Astrocyte of the spinal cord (primary cell): ENCODE measurements at places on chromosomes 5 and 9.

DNA sequence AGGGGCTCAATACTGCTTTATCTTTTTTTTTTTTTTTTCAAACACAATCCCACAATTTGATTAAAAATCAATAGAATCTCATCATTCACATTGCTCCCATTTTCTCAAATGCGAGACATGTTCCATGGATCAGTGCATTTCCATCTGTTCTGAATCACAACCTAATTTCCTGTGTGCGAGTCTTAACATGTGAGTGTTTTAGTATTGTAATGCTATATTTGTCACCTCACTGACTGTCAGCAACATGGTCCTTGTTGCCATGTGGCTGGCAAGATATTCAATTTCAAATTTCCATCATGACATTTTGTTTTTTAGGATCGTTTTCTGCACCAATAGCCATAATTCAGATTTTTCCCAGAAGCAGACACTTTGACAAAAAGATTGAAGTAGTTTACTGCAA is 233.2 kb upstream of the PRDM9 start:
- no peak for DNase-seq

GRCh38 chr9:75198436-75198835 is 110.1 kb downstream of the OSTF1 start:
- no peak for DNase-seq

GRCh38 chr5:6453937-6454560 is 5.4 kb downstream of the UBE2QL1 start:
- DNase-seq = no peak

DNA sequence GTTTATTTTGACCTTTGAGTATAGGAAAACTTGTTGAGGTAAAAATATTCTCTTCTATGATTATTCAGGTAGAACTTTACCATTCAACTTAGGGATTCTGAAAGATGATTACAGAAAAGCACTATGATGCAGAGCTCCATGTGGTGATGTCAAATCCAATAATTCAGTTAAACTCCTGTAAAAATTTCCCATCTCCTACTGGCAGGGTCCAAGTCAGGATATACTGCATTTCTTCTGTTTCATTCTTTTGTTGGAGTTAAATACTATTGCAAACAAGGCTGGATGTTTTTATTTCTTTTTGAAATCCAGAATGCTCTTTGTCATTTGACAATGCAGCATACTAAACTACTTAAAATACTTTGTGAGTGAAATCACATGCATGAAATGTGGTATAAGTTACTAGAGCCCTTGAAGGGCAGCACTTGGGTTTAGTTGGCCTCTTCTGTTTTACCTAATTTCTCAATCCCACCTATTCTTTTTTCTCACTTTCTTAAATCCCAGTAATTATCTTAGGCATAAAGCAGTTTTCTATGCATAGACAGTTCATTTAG is 204.5 kb downstream of the FBXL7 start:
- DNase-seq = peak; percentile 51

GRCh38 chr5:155729684-155730059 is 597.3 kb upstream of the SGCD start:
- DNase-seq = no peak

DNA sequence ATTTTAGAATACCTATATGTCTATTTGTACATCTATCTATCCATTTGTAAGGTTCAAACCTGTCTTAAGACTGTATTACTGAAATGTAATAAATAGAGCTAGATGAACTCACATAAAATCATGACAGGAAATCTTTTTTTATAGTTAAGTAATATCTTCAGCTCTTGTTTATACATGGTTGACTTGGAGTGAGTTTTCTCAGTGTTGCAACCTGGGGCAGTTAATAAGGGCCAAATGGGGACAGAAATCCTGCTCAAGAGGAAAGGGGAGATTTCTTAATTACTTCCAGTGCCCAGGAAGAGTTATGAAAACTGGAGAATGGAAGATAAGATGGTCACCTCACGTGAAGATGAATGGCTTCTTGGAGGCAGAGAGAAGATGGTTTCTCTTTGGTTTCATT is 265.1 kb upstream of the FBXL7 start:
- no peak for DNase-seq

DNA sequence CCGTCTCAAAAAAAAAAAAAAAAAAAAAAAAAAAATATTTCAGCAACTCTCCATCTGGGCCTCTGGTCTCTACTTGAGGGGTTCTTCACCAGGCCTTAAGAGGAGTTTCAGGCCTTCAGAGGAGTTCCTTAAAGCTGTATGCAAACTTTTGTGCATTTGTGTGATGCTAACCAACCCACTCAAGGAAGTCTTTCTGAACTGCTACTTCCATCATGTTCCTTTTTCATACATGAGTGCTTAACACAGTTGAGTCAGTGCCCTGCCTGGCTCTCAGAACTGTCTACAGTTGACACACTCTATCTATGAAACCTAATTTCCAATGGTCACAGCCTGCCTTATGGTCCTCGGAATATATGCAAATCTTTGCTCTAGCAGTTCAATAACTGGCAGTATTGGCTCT is 146.5 kb downstream of the MEF2C start:
- DNase-seq = no peak

DNA sequence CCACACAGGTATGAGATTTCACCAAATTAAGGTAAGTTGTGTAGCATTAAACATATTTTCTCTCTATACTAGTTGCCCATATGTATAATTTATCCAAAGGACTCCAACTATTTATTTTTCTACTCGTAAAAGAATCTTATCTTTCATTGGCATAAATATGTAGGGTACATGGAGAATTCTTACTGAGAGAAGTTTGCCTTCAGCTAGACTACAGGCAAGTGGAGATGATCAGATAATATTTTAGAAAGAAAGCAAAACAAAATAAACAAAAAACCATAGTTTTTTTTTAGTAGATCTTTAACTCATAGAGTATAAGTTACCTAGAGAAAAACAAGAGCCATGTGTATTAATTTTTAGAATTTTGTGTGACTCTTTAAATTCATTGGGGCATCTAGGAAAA is 743.1 kb upstream of the ARRDC3 start:
- DNase-seq = no peak

GRCh38 chr9:81665322-81665871 is 23.9 kb downstream of the TLE1 start:
- no peak for DNase-seq

- peak; percentile 61 for DNase-seq
These were observed 41.5 kb downstream of the HACD4 start for GRCh38 chr9:20989923-20990341.

GRCh38 chr5:154970759-154971158 is 29.9 kb downstream of the MRPL22 start:
- peak; percentile 35 for DNase-seq

DNA sequence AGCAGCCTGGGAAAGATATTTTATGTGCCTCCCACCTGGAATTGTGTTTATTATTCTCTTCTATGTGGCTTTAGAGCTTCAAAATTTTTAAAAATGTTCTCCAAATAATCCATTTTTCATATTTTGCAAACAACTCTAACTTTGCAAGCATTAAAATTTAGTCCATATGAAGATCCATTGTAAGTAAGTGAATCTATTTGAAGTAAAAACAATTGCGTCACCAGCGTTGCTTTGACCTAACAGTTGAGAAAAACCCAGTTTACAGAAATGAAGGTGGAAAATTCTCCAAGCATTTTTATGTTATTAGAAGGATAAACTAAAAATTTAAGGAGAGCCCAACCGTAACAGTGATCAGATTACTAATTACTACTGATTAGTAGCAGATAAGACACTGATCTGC is 38.9 kb upstream of the TLX3 start:
- no peak for DNase-seq

DNA sequence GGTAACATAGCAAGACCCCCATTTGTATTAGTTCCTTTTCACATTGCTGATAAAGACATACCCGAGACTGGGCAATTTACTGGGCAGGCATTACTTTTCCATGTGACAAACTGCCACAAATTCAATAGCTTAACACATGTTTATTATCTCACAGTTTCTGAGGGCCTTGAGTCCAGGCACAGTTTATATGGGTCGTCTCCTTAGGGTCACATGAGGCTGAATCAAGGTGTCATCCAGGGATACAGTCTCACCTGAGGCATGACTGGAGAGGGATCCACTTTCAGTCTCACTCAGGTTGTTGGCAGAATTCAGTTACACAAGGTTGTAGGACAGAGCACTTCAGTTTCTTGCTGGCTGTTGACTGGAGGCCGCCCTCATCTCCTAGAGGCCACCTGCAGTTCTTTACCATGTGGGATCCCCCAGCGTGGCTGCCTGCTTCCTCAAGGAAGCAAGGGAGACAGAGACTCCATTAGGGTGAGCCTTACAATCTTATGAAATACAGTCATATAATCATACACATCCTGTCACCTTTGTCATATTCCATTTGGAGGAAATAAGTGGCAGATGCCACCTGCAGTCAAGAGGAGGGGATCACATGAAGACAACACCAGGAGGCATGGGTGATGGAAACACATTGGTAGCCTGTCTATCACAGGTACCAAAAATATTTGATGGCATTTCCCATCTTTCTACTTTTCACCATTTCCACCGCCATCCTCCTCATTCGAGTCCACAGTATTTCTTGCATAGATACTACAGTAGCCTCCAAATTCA is 15.1 kb upstream of the ERAP1 start:
- no peak for DNase-seq

GRCh38 chr9:133184971-133185370 is 21.3 kb upstream of the GBGT1 start:
- peak; percentile 73 for DNase-seq

DNA sequence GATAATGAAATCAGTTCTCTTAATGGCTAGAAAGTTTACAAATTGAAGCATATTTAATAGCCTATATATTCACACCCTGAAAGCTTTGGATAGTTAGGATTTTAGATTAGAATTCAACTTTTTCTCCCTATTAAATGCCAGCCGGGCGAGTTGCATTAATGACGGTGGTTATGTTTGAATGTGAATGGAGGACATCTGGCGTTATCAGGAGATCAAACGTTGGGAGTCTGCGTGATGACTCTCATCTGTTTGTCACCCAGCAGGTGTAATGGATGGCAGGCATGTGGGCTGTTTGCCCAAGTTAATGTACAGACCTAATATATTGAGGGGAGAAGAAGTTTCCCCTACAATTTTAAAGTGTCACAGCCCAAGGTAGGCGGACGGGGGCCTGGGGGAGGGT is 1227.7 kb upstream of the WWC1 start:
- DNase-seq = no peak

DNA sequence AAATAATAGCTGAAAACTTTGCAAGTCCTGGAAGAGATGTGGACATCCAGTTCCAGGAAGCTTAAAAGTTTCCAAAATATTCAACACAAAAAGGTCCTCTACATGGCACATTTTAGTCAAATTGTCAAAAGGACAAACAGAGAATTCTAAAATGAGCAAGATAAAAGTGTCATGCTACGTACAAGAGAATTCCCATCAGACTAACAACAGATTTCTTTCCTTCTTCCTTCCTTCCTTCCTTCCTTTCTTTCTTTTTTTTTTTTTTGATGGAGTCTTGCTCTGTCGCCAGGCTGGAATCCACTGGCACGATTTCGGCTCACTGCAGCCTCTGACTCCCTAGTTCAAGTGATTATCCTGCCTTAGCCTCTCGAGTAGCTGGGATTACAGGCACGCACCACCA is 39.3 kb downstream of the BTNL8 start:
- no peak for DNase-seq

GRCh38 chr9:127098916-127099553 is 23.4 kb downstream of the ANGPTL2 start:
- DNase-seq = no peak

DNA sequence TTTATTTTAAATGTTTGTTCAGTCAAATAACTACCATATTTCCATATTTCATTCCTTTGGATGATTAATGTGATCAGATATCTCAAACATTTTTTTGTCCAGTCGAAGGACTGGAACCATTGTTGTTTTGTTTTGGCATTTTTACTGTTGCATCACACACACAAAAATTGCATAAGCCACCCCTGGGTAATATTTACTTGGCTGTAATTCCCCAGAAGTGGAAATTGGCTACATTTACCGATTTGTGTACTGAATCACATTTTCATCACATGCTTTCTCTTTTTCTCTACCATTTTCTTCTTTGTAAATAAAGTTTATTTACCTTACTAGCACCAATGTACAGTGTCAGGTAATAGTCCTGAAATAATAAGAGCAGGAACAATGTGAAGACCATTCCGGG is 1729.7 kb upstream of the WWC1 start:
- DNase-seq = no peak

DNA sequence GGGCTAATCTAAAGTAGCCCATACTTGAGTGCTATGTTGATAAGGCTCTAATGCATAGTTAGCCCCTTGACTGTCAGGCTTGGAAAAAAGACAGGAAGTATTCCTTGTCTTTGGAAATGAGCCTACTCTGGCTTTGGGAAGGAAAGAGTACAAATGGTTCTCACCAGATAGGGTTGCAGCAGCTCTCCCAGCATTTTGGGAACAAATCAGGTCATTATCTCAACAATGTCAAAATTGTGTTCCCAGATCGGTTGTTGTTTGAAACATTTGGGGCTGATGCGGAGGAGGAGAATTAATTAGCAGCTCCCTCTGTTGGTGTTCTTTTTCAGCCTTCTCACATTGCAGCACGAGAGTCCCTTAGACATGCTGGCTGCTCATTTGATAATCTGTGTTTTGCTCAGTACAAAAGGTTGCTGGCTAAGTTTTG is 294.7 kb upstream of the DMRT1 start:
- no peak for DNase-seq

DNA sequence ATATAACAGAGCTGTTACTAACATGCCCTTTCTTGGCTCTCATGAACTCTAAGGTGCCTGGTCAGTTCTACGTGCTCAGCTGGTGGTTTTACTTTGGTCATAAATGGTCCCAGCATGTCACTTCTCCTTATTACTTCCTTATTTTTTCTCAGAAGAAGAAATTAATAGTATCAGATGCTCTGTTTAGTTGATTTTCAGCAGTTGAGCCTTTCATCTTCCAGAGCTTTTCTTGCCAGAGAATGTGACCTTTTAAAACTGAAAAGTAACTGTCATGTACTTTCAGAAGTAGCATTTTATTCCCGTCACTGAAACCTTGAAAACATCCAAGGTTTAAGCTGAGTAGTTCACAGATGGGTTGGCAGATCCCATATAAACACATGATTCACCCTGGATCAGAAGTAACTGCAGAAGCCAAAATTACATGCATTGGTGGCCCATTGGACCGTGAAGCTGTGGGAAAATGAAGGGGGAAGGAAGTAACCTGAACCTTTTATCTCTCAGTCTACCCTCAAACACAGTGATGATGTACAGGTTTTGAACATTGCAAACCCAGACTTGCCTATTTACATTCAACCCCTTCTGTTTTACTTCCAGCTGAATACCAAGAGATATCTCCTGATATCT is 50.5 kb downstream of the HACD4 start:
- DNase-seq = peak; percentile 84

- DNase-seq = no peak
These were observed 42.5 kb upstream of the MELK start for GRCh38 chr9:36530224-36530623.

- DNase-seq = no peak
These were observed 64.2 kb downstream of the CFAP77 start for GRCh38 chr9:132474253-132474652.

GRCh38 chr9:116494815-116495634 is 192.1 kb upstream of the TRIM32 start:
- no peak for DNase-seq

- peak; percentile 28 for DNase-seq
These were observed 232.3 kb downstream of the GAS1 start for GRCh38 chr9:86714999-86715398.
